ENCODE measurements at places on chromosomes 1 and 21.

DNA sequence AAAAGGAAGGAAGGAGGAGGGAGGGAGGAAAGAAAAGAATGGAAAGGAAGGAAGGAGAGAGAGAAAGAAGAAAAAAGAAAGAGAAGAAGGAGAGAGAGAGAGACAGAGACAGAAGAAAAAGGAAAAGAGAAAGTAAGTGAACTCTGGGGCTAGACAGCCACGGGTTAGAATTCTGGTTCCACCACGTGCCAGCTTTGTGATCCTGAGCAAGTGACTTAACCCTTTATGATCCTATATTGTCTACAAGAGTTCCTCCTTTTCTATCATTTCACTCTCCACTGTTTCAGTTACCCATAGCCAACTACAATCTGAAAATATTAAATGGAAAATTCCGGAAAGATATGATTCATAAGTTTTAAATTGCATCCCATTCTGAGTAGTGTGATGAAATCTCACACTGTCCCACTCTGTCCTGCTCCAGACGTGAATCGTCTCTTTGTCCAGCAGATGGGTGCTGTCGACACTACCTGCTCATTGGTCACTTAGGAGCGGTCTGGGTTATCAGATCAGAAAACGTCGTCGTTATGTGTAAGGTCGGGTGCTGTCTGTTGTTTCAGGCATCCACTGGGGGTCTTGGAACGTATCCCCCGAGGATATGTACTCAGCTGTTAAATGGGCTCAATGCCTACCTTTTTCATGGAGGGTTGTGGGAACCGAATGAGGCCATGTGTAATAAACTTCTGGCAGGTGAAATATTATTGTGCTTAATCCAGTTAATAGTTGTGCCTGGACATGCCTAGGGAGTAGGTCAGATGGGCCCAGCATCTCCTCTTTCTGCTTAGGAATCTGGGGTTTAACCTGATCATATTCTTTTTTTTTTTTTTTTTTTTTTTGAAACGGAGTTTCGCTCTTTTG lies 19.1 kb downstream of the TMEM51 start:
- no peak for DNase-seq

GRCh38 chr1:11364170-11364569 lies 91.2 kb downstream of the UBIAD1 start:
- DNase-seq, result no peak

GRCh38 chr1:244974550-244974949 lies 110.2 kb upstream of the HNRNPU start:
- no peak for DNase-seq

- no peak for DNase-seq
These were observed 32.7 kb upstream of the CRB1 start for GRCh38 chr1:197235355-197235754.

GRCh38 chr1:17885663-17886320 lies 130.7 kb downstream of the ACTL8 start:
- no peak for DNase-seq

- no peak for DNase-seq
These were observed 348.7 kb downstream of the PCP4 start for GRCh38 chr21:40215941-40216340.

GRCh38 chr1:180123463-180123936 lies 31.2 kb upstream of the QSOX1 start:
- no peak for DNase-seq

DNA sequence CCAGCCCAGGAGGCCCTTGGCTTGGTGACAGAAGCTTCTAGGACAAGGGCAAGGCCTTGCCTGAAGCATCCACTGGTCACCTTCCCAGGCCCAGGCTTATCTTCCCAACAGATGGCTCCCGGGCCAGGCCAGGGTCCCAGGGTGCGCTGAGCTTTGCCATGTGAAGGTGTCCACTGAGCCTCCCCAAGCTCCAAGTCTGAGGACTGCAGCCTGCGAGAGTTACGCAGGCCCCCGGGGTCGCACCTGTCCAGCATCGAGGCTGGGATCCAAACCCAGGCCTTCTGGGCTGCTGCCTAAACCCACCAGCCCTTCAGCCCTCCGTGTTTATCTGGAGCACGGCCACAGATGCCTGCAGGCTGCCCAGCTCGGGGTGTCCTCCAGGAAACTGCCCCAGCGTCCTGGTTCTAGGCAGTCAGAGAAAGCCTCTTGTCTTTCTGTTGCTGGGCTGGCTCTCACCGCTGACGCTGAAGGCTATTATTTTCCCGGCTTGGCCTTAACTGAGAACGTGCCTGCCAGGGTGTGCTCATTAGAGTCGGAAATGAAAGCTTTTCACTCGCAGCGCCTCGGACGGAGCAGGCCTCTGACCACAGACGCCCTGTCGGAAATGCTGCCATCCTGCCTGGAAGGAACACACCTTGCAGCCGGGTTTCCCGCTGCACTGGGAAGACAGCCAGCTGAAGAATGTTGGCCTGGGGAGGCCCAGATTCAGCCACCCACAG lies 71.4 kb downstream of the MEGF6 start:
- DNase-seq, result no peak

DNA sequence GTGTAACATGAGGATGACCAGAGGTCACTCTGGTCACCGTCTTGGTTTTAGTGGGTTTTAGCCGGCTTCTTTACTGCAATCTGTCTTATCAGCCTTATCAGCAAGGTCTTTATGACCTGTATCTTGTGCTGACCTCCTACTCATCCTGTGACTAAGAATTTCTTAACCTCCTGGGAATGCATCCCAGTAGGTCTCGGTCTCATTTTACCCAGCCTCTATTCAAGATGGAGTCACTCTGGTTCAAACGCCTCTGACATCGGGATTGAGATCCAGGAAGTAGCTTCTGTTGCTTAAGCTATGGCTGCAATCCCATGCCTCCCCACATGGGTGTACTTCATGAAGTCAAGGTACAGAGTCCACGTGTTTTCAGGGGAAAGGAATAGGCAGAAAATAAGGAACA lies 19.9 kb downstream of the FMN2 start:
- no peak for DNase-seq

DNA sequence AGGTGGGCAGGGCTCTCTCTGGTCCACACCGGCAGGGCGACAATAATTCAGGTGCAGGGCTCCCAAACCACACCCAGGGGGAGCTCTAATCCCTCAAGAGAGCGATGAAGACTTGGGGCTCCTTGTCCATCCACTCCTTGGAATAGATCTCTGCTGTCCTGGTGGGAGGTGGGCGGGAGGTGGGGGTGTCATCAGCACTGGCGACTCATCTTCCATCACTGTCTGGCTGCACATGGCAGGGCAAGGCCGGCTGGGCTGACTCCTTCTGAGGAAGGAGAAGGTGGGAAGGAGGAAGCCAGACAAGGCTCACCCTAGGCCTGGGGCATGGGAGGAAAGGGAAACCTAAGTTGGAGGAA lies 29.3 kb downstream of the TNNT2 start:
- peak; percentile 2 for DNase-seq

GRCh38 chr21:14889080-14889810 lies 175.6 kb downstream of the NRIP1 start:
- no peak for DNase-seq

- DNase-seq, result peak; percentile 50
These were observed 107.7 kb downstream of the PDE9A start for GRCh38 chr21:42760951-42761751.

GRCh38 chr21:45410865-45411809 lies 6.2 kb downstream of the COL18A1 start:
- DNase-seq, result no peak

GRCh38 chr1:58116284-58116683 lies 430.2 kb downstream of the OMA1 start:
- no peak for DNase-seq

DNA sequence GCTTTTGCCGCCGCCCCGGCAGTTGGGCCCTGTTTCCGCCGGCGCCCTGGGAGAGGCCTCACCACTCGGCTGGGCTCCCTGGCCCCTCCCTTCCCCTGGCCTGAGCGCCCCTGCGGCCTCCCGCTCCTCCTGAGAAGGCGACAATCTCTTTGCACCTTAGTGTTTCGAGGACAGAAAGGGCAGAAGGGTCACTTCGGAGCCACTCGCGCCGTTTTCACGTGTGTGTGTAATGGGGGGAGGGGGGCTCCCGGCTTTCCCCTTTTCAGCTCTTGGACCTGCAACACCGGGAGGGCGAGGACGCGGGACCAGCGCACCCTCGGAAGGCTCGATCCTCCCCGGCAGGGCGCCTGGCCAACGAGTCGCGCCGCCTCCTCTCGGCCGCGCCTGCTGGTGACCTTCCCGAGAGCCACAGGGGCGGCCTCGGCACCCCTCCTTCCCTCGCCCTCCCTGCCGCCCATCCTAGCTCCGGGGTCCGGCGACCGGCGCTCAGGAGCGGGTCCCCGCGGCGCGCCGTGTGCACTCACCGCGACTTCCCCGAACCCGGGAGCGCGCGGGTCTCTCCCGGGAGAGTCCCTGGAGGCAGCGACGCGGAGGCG lies 432 bp upstream of the SIM2 start:
- DNase-seq, result no peak

- DNase-seq, result no peak
These were observed 1.2 kb downstream of the TNFRSF18 start for GRCh38 chr1:1204998-1205768.

GRCh38 chr1:10228528-10228927 lies 18.2 kb downstream of the KIF1B start:
- no peak for DNase-seq

DNA sequence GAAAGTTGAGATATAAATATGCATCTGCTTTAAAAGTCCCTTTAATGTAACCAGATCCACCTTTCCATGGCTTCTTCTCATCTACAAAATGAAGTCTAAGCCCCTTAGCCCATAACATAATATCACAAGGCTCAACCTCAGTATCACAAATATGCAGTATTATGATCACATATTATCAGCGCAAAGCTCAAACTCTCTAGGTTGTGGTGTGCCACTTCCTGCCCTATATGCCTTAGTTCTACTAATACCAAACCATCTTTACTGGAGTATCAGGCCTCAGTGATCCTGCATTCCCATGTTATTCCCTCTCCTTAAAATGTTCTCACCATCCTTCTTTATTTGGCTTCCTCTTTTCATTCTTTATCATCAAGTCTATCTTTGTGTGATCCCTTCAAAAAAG lies 301.8 kb downstream of the NEGR1 start:
- no peak for DNase-seq

DNA sequence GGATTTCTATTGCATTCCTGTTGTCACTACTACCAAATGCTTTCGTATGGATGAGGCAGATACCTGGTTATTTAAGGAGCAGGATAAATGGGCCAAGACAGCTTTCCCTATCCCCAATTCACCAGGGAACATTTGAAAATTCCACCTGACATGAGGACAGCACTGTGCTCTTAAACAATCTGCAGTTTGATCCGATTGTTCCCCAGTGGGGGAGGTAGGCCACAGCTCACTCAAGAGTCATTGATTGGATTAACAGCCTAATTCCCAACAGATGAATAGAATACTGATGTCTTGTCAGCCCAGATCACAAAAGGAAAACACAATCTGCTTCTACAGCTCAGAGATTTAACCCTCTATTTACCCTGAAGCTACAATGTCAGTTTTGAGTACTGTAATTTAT lies 123.9 kb downstream of the LHX4 start:
- peak; percentile 95 for DNase-seq

DNA sequence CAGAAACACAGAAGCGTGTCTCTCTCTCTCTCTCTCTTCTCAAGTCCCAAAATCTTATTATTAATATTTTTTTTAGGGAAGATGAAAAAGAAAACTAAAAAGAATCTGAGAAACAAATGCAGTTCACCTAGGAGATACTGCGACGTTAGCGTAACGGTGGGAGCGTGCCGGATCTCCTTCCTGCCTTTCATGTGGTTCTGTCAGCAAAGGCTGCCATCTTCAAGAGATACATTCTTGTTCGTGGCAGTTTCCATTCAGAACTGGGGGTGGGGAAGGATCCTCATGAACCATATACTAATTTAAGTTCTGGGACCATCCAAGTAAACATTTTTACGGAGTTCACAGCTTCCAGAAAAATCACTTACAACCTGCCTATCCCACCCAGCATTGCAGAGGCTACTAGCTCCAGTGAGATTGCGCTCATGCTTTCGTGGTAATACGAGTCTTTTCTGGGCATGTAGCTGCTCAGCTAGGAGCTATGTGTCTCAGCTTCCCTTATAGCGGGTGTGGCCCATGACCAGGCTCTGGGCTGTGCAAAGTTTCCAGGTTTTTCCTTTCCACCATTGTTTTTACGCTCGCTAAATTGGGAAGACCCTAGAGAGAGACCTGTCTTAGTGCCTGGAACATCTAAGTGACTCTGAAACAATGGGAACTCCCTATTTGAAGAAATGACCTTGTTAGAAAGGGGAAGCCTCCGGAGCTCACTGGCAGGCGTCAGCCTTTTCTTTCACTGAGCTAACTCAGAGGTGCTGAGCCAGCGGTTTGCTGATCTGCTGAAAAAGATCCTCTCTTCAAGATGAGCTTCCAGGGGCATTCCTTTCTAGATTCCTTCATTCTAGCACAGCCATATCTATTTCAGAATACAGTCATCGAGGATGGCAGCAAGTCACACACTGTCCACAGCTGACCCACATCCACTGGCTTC lies 17.3 kb downstream of the SLAMF1 start:
- no peak for DNase-seq

DNA sequence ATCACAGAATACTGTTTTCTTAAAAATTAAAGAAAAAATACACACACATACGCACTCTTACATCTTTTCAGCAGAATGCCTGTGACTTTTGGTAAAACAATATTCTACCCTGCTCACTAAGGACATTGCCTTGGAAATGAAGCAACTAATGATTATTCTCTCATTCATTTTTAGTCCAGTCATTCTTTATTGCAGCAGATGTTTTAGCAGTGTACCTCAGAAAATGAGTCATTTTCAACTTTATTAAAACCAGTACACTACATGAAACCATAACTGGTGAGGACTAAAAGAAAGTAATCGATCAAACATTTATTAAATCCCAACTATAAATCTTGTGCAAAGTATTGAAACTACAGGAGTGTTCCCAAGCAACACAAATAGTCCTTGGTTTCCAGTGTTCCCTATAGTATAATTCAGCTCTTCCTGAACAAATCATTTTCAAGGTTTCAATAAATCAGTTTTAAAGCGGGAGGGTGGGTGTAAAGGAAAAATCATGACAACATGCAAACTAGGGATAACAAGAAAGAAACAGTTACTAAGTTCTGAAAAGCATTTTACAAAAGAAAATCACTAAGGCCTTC lies 114.2 kb downstream of the ADGRL4 start:
- no peak for DNase-seq

- DNase-seq, result no peak
These were observed 38.4 kb upstream of the KCNK2 start for GRCh38 chr1:215044151-215044550.

All from NCI-H524 treated with DMSO at 0.1 percent for 48 hours (cell line).